ENCODE measurements at places on chromosomes 5 and 9. TPM values are rescaled to one million over a fixed set of nuclear protein-coding genes. Genes with fewer than 3 reads are reported as not detected.
A peak's percentile ranks its signal among the peaks of the same experiment; 100 is the strongest.

GRCh38 chr9:31520301-31521085 lies 864.0 kb upstream of the ACO1 start:
- no peak for DNase-seq

GRCh38 chr9:94611638-94612068 lies 18.0 kb upstream of the FBP2 start:
- no peak for DNase-seq

GRCh38 chr9:74691058-74691457 lies 193.9 kb downstream of the RORB start:
- no peak for DNase-seq

Gene CERCAM
- 16.8 TPM for total RNA-seq

- no peak for DNase-seq
These were observed 46.0 kb downstream of the RAPGEF1 start for GRCh38 chr9:131693651-131694597.

DNA sequence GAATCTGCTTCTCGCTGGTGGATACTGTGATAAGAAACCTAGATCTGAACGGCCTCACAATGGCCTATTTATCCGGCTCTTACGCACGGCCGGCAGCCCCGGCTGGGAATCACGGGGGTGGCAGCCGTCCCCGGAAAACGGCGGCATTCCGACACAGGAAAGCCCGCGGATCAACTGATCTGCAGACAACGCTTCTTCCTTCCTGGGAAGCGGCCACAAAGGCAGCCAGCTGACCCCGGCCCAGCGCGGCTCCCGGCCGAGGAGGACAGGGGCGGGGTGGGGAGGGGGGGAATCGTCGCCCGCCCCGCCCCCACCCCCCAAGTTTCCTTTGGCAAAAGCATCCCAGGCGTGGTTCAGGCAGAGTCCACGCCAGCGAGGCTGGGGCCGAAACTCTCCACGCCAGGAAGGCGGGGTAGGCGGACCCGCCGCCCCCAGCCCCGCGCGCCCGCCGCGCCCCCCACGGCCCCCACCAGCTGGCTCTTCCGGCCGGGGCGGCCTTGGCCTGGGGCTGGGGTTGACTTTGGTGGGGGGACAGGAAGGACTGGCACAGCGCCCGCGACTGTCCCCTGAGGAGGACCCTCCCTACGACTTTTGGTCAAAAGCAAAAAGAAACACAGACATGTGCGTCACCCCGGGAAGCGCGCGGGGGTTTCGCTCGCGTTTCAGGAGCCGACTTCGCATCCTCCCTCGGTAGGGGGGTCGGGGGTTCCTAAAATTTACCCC lies 247.7 kb upstream of the ANKRD55 start:
- peak; percentile 89 for DNase-seq

- no peak for DNase-seq
These were observed 99.1 kb downstream of the ADAMTS6 start for GRCh38 chr5:65382582-65382981.

DNA sequence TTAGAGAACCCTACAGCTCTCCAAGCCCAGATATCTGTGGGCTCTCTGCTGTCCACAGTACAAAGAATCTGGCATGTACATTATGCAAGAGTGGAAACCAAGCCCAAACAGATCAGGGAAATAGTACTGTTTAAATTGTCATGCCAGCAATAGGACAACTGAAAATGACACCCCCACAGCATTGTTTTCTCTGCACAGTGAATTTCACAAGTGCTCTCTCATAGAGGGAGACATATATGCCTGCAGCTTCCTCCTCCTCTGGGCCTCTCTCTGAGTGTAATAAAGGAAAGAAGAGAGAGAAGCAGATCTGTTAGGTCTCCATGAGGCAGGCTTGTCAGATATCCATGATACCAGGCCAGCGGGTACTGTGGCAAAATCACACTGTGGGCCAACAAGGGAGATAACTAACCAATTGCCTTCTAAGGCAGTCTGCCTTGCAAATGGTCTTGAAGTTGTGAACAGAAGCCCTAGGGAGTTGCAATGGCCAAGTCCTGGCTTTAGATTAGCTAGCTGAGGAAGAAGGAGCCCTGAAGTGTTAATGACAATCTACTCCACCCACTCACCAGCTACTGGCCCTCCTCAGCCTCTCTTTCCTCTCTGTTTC lies 54.4 kb upstream of the JMY start:
- no peak for DNase-seq

GRCh38 chr5:55903121-55903701 lies 52.1 kb downstream of the IL31RA start:
- DNase-seq = peak; percentile 62

Gene SUSD3
- 1.2 TPM for total RNA-seq

GRCh38 chr9:70795841-70796240 lies 325.6 kb downstream of the TRPM3 start:
- DNase-seq = no peak

DNA sequence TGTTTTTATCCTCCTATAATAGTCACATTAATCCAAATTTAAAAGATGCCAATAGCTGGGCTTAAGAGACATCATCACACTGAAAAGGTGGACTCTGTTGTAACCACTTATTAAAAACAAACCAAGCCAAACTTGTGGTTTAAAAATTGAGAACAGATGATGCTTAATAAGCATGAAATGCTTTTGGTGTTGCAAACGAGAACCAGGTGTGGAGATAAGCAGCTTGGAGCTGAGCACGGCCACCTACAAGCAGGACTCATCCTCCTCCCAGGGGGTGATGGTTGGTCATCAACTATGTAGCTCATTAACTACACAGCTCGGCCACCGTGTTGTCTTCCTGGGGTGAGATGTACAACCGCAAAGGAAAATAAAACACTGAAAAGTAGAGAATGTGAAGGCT lies 154.4 kb downstream of the NPR3 start:
- DNase-seq = no peak

- DNase-seq = no peak
These were observed 15.0 kb upstream of the UGT3A1 start for GRCh38 chr5:36006163-36006562.

GRCh38 chr9:122246666-122247065 lies 17.9 kb upstream of the LHX6 start:
- no peak for DNase-seq

DNA sequence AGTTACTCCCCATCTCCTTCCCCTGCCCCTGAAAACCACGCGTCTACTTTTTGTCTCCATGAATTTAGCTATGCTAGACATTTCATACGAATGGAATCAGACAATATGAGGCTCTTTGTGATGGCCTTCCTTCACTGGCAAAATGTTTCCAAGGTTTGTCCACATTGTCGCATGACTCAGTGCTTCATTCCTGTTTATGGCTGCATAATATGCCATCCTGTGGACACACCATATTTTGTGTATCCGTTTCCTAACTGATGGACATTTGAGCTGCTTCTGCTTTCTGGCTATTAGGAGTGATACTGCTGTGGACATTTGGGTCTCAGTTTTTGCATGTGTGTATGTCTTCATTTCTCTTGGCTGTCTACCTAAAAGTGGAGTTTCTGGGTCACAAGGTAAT lies 14.5 kb downstream of the NTNG2 start:
- DNase-seq = no peak

DNA sequence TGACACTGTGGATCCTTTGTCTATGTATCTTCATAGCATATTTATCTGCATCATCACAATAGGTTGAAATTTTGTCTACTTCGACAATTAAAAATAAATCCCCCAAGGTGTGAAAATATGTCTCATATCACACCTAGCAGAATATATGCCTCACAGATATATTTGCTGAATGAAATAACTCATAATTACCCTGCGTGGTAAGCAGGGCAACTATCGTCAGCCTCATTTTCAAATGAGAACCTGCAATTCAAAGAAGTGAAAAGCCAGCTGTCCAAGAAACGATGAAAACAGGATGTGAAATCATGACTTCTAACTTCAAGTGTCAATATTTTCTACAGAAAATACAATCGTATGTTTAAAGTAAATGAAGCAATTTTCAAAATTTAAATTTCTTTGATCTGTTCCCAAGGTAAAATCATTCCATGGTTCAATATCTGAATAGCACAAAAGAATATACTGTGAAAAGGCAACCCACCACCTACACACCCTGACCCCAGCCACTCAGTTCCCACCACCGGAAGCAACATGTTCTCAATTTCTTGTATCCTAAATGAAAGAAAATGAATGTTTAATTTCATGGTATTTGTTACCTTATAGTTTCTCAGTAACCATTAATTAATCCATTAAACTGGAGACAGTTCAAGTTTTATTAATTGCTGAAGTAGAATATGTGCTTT lies 57.1 kb downstream of the TBCA start:
- no peak for DNase-seq

DNA sequence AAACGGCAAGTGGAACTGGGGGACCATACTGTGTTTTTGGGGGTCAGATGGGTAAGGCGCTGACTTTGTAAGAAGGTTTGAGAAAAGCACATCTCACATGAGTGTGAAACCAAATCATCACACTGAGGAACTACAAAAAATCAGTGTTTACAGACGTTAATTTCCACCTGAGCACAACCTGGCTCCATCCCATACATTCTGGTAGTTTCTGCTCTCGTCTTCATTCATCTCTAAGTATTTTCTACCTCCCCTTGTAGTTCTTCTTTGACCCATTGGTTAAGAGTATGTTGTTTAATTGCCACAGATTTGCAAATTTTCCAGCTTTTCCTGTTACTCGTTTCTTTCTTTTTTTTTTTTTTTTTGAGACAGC lies 8.9 kb upstream of the DPP7 start:
- DNase-seq = peak; percentile 2

Gene THBS4
- 3.4 TPM for total RNA-seq

GRCh38 chr5:15501091-15501791 lies 1.3 kb downstream of the FBXL7 start:
- peak; percentile 58 for DNase-seq

Gene GARNL3
- 14.1 TPM for total RNA-seq

DNA sequence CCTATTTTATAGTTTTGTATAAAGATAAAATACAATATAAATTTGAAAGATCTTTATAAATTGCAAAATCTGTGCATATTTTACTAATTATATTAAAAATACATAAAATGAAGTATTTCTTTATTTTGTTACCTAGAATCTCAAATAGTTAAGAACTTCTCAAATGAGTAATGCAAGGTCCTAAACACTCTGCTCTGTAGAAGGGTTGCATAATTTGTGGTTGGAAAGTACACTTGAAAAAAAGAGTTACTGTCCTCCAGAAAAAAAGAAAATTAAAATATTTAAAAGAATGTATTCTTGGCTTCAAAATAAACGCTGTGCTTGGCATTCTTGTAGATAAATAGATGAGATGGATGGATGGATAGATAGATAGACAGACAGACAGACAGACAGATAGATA lies 428.8 kb upstream of the CDH6 start:
- no peak for DNase-seq

- DNase-seq = no peak
These were observed 250.1 kb upstream of the MEF2C start for GRCh38 chr5:89133129-89133528.

- peak; percentile 70 for DNase-seq
These were observed 146.3 kb downstream of the SNX18 start for GRCh38 chr5:54663866-54664265.

DNA sequence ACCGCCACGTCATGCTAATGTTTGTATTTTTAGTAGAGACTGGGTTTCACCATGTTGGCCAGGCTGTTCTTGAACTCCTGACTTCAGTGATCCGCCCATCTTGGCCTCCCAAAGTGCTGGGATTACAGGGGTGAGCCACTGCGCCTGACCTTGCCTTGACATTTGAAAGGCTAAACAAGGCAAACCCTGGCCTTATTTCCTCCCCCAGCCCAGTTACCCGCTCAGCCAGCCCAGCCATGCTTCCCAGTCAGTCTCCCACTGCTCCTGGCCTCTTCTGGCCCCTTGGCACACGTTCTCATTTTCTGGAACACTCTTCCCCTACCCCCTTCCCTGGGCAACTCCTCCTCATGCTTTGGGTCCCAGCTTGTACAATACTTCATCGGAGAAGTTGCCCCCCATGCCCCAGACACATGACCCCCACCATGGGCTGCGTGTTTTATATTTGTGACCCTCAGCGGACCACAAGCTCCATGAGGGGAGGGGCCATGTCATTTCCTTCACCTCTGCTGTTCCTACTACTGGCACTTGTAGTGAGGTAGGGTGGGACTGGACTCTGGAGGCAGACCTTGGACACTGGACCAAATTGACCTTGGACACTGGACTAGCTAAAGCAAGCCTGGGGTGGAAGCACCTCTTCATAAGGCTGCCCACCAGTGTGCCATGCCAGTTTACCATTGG lies 94.4 kb upstream of the IER5L start:
- no peak for DNase-seq

- DNase-seq = peak; percentile 49
These were observed 73.0 kb downstream of the C9orf85 start for GRCh38 chr9:71984403-71984802.

GRCh38 chr9:5579881-5580280 lies 49.0 kb upstream of the RIC1 start:
- no peak for DNase-seq
